Fibroblast of lung (primary cell): ENCODE measurements at places on chromosomes 11 and 22. TPM values are rescaled to one million over a fixed set of nuclear protein-coding genes. Genes with fewer than 3 reads are reported as not detected.

DNA sequence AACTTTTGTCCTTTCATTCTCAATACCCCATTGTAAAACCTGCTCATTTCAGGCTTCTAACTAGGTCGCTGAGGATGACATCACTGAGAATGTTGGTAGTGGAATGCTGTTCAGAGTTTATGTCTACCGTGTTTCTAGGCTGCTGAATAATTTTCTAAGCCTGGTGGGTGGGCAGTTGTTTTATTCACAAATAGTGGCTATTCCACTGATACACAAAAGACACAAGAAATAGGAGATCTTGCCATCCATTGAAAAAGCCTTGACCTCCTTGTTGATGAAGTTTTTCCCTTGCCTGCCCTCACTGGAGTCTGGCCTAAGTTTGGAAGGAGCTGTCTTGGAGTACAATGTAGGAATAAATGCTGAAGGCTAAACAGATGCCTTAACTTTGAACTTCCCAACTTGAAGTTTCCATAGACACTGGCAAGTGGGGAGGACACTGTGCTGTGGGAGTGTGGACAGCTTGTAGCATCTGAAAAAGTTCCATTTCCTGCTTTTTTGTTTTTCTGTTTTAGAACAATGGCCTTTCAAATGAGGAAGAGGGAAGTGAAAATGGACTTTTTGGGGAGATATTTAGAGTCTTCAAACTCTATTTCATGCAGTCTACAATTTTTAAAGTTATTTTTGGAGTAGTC is 59.2 kb downstream of the TRIM44 start:
- DNase-seq: no peak

DNA sequence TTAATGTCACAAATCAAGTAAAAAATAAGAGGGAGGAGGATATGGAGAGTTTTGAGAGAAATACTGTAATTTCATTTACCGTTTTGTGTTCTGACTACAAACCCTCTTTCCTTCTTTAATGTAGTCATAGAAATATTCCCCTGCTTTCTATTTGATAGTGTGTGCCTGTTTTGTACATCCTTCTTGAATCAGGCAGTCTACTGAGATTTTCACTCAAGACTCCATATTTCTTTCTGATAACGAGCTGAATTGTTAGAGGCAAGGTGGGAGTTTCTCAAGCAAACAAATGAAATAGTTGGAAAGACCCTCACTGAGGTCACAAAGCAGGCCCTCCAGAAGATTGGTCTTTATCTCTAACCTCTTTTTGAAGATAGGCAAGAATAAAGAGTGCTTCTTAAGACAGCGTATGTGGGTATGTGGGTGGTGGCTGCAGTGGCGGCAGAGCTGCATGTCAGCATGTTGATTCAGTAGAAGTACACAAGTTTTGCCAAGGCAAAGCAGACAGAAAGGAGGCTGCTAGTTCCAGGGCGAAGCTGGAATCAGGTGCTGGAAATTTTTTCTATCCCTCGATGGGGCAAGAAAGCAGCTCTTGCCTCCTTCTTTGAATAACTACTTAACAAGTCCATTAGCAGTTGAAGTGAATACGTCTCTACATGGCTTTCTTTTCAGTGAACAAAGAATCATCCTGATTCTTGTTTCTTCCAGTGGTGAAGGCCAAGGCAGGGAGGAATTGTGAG is 164.2 kb downstream of the FAM76B start:
- peak; percentile 12 for DNase-seq

DNA sequence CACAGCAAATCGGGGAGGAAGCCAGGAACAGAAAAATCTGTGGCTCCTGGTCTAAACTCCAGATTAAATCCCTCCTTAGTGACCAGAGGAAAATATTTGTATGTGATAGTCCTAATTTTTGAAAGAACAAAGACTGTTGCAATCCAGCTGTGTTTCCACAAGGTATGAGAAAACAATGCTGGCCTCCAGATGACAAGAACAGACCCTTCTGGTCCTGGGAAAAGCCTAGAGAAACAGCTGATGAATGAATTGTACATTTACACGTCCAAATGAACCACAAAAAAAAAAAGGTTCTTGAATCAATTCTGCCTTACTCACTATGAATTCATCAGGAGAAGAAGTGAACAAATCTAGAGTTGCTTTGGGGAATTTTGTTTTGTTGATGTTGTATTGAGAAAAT is 63.7 kb downstream of the ETS1 start:
- peak; percentile 85 for DNase-seq

DNA sequence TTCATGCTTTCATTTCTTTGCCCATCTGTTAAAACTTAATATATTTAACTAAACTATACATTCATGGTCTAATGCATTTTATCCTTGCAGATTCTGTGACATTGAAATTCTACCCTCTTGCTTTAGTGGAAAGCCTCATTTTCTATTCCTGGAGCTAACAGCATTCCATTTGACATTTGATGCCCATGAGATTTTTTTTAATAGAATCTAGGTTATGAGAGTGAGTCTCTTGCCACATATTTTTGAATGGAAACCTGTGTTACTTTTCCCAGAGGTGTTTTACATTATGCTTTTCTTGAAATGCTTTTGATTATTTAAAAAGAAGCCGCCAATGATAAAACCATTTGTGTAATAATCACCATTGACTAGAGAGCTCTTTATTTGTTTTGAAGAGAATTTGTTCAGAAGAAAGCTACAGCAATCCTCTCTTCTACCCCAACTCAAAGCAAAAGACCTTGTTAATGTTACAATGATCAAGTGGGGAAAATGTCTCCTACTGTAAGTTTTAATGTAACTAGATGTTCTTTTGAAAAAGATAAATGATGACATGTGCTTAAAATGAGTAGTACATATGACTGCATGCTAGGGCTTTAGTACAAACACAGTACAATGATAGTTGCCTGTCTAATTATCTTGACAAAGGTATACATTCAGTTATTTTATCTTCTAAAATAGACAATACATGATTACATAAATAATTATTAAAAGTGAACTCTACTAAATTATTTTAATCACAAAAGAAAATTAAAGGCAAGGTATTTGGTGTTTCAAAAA is 67.3 kb downstream of the GAS2 start:
- no peak for DNase-seq

GRCh38 chr22:28989484-28989883 is 72.1 kb downstream of the C22orf31 start:
- DNase-seq: peak; percentile 51

GRCh38 chr11:132248580-132248979 is 878.2 kb downstream of the NTM start:
- DNase-seq: no peak

- DNase-seq: no peak
Measured at GRCh38 chr22:38494498-38494897, 11.6 kb downstream of the DDX17 start.

DNA sequence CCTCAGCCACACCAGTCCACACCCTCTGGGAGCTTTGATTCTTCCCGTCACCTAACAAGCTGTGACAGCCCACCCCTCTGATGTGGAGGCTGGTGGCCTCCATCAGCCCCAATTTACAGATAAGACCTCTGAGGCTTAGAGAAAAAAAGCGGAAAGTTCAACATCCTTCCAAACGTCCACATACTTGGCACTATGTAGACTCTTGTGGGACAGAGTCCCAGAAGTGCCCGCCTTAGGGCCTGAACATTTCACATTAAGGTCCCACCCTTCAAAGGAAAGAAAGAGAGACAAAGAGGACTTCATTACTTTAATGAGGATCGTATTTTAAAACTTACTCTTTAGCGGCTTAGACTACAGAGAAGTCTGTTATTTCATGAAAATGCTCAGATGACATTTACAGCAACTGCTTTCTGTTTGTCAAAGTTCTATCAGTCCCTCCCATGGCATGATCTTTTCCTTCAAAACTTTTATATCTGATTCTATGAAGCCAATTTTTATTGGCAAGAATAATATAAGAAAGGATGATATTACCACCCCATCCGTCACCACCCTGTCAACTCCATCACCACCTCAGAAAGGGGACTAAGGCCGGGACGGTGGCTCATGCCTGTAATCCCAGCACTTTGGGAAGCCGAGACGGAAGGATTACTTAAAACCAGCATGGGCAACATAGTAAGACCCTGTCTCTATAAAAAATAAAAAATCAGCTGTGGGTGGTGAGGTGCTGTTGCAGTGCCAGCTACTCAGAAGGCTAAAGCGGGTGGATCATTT is 15.7 kb upstream of the SCGB1A1 start:
- DNase-seq: no peak

- DNase-seq: peak; percentile 58
Measured at GRCh38 chr11:120532832-120533196, 21.3 kb downstream of the GRIK4 start.

DNA sequence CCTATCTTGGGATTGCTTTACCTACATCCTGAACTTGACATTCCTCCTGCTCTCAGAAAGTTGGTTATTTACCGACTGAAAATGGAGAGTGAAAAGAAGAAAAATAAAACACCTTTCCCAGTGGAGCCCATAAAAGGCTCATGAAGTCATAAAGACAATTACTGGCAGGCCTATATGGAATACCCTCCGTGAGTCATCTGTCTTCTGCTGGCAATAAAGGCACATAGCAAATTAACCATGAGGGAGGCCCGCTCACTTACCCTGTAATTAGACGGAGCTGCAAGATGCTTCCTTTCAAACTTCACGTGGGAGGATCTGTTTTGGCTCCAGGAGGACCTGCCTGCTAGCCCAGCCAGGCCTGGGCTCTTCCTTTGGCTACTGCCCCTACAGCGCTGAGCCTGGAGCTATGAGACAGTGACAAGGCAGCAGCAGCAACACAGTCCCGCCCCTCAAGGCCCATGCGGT is 540.4 kb downstream of the BUD13 start:
- peak; percentile 53 for DNase-seq

- DNase-seq: no peak
Measured at GRCh38 chr11:125743681-125744080, 2.4 kb upstream of the PATE1 start.

GRCh38 chr11:121318848-121319834 is 26.6 kb downstream of the SC5D start:
- peak; percentile 66 for DNase-seq

Gene P2RX6
- total RNA-seq: 4.6 and 17.8 TPM in 2 replicates

Gene CD6
- not detected in 2 replicates for total RNA-seq

Gene SYT13
- not detected in 2 replicates for total RNA-seq

Gene RIMBP3B
- total RNA-seq: under 0.01 TPM in 2 replicates

Gene FOLR1
- not detected in 2 replicates for total RNA-seq
